CD4-positive, alpha-beta T cell treated with Interleukin-6 for 4 hours (primary cell): ENCODE measurements at places on chromosomes 7 and 10.

- DNase-seq: no peak
These were observed 64.4 kb upstream of the EMX2 start for GRCh38 chr10:117477961-117478670.

GRCh38 chr10:69385454-69386350 lies 31.0 kb downstream of the TACR2 start:
- no peak for DNase-seq

DNA sequence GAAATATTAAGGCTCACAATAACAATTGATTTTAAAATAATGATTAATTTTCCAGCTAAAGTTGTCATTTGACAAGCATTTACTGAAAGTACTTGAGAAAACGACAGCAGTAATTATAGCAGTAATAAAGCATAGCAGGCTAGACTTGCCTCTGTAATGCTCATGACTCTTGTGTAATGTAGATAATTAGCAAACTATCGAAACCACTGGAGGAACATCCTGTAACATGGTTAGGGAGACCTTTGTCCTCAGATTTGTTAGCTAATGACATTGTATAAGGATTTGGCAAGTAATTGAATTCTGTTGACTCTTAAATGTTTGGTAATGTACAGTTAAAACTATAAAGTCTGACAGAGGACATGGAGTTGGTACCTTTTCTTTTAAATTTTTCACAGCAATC lies 24.8 kb downstream of the ARL4A start:
- no peak for DNase-seq

- peak; percentile 51 for DNase-seq
These were observed 514 bp downstream of the NHLRC2 start for GRCh38 chr10:113854761-113855588.

- DNase-seq: no peak
These were observed 328.4 kb upstream of the GNAI1 start for GRCh38 chr7:79806161-79806734.

DNA sequence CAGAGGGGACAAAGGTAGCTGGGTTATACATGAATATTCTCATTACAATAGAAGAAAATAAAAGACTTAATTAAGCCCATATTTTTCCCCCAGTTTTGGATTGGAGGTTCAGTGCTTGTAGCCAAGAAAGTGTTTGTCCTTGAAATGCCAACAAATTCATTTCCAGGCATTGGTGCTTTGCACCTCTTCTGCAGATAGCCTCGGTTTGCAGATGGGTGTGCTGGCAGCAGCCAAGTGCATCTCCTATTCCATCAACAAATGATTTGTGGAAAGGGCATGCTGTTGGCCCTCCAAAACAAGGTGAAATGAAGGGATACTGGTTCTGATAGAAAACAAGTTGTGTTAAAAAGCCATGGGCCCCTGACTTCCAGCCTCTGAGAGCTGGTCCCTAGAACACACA lies 187.3 kb downstream of the DPY19L1 start:
- DNase-seq: no peak

- no peak for DNase-seq
These were observed at the start of gene GRIFIN for GRCh38 chr7:2476298-2476697. Gene GRIFIN (minus strand): TSS chr7:2476398. CDS start chr7:2476383, 15 bp downstream.

- DNase-seq: peak; percentile 65
These were observed at the start of gene SERPINE1 for GRCh38 chr7:101126651-101127459. Gene SERPINE1 (plus strand): TSS chr7:101127104. CDS start chr7:101128394, 1,290 bp downstream.

GRCh38 chr7:23633417-23633816 lies 36.2 kb downstream of the CCDC126 start:
- DNase-seq: no peak

DNA sequence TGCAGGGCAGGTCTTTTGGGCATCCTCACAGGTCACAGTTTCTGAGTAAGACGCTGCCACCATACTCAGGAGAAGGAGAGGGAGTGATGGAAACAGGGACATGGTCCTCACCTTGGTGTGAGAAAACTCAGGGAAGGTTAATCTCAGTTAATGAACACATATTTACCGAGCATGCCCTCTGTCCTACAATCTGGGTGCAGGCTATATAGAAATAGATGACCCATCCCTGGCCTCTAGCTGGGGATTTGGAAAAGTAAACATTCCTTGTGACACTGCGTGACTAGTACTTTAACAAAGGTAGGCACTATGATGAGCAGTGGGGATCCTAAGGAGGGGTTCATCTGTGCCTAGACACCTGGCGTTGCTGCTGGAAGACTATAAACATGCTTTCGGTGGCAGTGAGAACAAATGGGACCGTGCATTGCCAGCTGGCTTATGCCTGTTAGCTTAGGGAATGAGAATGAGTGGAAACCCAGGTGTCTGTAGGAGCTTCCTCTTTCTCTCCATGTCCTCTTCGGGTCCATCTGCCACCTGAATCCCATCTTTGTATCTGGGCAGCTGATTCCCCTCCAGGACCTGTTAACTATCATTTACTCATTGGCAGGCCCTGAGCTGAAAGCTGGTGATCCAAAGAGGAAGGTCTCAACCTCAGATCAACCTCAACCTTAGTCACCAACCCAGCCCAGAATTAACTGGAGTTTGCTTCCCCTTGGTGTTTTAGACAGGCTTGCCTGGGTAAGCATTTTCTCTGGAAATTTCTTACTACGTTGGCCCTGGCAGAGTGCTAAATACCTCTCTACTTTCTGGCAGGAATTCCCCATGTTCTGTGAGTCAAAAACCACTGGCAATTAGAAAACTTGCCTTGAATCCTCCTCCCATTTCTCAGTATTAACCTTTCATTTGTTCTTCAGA lies 794 bp downstream of the MBL2 start:
- no peak for DNase-seq

DNA sequence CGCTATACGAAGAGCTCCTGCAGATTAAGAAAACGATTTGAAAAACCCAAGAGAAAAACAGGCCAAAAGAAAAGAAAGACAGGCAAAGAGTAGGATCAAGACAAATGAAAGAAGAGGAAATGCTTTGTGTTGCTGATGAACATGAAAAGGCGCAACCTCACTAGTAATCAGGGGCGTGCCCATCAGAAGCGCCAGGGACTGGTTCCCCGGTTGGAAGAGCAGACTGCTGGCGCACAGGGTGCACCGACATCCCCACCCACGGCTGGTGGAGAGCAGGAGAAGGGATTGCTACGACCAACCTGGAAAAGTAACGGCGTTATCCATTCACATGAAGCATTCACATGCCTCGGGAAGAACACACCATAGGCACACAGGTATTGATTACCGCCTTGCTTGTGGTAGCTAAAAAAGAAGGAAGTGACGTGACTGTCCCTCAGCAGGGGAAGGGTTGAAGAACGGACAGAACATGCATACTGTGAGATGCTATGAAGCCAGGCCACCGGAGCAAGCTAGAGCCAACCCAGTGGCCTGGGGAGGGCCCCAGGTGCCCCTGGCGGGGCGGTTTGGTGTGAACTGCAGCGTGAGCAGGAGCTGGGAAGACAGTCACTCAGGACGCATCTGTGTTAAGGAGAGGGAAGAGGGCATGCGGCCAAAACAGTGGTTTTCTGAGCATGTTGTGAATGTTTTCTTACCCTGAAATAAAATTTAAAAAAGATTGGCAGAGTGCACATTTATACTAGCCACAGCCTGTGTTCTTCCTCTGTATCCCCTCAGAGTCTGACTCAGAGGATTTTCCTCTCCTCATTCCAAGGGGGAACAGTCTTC lies 18.3 kb downstream of the AGAP3 start:
- DNase-seq: no peak

GRCh38 chr7:43767311-43767710 lies 8.8 kb downstream of the BLVRA start:
- no peak for DNase-seq

DNA sequence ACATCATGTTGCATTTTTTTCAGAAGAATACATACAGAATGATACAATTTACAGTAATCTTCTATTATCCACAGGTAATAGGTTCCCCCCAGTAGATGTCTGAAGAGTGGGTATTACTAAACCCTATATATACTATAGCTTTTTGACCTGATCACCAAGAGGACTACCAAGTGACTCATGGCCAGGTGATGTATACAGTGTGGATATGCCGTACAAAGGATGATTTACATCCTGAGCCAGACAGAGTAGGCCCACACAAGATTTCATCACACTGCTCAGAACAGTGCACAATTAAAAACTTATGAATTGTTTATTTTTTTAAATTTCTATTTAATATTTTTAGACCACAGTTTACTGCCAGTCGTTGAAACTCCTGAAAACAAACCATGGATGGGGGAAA lies 70.6 kb downstream of the STEAP1B start:
- no peak for DNase-seq

- DNase-seq: no peak
These were observed 28.5 kb downstream of the CUX1 start for GRCh38 chr7:101845974-101846373.

DNA sequence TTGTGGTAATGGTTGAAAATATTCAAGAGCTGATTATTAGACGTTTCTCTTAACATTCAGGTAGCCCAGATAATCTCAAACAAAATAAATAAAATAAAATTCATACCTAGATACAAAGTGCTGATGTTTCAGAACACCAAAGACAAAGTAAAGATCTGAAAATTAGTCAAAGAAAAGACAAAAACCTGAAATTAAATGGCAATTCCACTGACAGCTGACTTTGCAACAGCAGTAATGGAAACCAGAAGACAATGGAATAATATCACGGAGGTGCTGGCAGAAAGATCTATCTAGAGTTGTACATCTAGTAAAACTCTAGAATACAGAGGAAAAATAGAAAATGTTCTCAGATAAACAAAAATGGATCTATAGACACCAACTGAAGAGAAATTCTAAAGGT lies 58.0 kb upstream of the IKZF1 start:
- no peak for DNase-seq

GRCh38 chr10:75744261-75744660 lies 312.8 kb downstream of the LRMDA start:
- DNase-seq: no peak

DNA sequence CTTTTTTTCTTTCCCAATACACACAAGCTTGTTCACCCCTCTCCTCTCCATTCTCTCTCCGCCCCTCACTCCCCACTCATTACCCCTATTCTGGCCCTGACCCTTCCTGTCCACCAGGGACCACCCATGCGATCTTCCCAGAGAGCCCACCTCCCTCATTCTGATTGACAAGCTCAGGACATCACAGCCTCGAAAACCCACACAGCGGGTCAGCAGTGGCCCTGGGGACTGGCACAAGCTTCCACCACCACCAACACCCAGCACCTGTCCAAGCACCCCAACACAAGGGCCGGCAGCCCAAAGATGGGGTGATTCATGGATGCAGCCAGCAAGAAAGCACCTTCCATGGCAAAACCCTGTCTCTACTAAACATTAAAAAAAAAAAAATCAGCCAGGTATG lies 50.0 kb upstream of the USP6NL start:
- DNase-seq: no peak

DNA sequence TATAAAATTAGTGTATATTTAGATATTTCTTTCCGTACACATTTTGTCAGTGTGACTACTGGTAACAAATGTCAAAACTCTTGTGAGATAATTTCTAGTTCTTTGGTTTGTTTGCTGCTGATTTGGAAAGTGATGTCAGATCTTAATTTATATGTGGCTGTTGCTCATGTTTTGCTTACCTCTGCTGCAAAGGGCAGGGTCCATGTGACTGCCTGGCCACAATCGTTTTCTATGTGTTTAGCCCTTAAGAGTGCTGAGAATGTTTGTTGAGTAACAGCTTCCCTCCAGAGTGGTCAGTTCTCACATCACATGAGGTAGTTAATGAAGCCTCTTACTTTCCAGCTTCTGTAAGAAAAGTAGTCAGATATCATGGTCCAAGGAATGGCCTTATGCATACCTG lies 4.2 kb downstream of the NRBF2 start:
- DNase-seq: no peak

DNA sequence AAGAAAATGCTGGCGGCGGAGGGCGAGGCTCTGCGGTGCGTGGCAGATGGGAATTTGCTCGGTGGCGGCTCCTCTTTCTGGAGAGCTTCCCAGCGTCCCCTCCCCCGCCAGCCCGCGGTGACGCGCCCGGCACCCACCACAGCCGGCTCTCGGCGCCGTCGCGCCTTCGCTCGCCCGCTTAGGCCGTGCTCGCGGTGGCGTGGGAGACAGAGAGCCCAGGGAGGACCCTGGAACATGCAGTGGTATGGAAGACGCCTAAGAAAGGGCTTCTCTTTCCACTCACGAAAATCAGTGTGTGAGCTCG lies 576 bp upstream of the CSGALNACT2 start:
- peak; percentile 52 for DNase-seq

- DNase-seq: no peak
These were observed 11.5 kb upstream of the STRIP2 start for GRCh38 chr7:129422727-129423126.

GRCh38 chr7:155277385-155277994 lies 20.2 kb upstream of the INSIG1 start:
- DNase-seq: no peak

- DNase-seq: no peak
These were observed 137.4 kb downstream of the CHRM2 start for GRCh38 chr7:137005873-137006272.

DNA sequence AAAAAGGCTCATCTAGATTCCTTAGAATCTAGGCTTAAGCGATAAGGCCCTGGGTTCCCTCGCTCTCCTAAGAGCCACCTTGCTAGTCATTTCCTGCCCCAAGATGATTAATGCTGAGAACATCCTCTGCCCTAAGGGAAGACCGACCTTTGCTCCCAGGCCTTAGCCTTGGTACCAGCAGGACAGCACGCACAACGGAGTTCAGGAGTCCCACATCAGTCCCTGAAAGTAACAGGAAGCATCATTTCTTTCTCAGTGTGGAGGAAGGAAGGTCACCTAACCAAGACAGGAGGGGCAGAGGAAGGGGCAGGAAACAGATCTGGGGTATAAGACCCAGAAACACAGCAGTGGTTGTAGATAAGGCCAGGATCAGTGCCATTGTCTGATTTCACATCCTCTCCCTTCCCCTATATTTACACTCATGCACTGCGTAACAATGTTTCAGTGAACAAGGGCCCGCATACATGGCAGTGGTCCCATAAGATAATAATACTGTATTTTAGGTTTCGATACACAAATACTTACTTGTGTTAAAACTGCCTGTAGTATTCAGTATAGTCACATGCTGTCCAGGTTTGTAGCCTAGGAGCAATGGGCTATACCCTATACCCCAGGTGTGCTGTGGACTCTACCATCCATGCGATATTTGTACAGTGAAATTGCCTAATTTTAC lies 8.1 kb upstream of the FAM107B start:
- DNase-seq: peak; percentile 8

- DNase-seq: no peak
These were observed 45.5 kb downstream of the CTBP2 start for GRCh38 chr10:125114761-125115391.

DNA sequence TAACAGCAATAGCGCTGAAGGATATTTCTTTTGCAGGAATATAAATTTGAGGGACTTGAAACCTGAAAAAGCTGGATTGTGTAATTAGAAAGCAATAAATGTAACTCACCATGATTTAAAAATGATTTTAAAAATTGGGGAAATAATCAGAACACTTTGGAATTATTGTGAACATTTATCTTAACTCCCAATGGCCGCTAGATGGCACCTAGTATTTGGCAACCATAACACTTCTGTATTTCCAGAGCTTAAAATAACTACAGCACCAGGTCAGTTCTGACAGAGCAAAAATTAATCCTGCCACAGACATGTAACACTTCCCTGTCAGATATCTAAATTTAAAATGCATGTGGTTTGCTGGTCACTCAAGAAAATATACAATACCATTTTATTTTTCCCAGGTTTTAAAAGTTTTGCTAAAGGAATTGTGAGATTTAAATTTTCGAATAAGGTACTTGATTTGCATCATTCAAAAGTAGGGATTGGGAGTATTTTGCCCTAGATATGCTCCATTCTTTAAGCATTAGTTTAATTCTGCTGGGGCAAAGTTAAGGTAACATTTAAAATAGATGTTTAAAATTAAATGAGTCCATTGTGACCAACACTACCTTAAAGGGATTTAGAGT lies 144.5 kb downstream of the PPP1R3A start:
- DNase-seq: no peak

GRCh38 chr10:20608503-20608902 lies 288.6 kb downstream of the NEBL start:
- no peak for DNase-seq

- DNase-seq: no peak
These were observed 1.9 kb upstream of the MALRD1 start for GRCh38 chr10:19046679-19047078.
